ENCODE measurements at places on chromosomes 7 and 10. TPM values are rescaled to one million over a fixed set of nuclear protein-coding genes. Genes with fewer than 3 reads are reported as not detected.

DNA sequence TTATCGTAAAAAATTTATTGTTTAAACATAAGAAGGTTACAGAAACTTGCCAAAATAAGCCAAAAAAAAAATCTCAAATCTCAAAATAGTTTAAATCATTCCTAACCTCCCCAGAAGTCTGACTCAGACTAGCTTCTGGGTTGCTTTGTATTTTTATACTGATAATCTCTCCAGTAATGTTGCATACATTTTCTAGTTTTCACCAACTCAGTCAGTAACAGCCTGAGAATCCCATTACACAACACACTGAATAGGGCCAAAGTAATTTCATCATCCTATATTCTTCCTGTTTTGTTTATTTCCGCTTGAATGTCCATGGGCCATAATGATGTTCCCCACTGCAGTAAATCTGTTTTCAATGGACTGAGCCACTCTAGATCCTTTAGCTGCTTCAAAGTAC lies 478.5 kb downstream of the GPAM start:
- DNase-seq = no peak

- DNase-seq = no peak
These were observed 26.2 kb upstream of the CTBP2 start for GRCh38 chr10:125186431-125187170.

Gene IL2RA
- total RNA-seq = 0.32 TPM

- DNase-seq = no peak
These were observed 42.2 kb upstream of the MAGI2 start for GRCh38 chr7:79495544-79496272.

Gene NANOS1
- total RNA-seq = 4.3 TPM

DNA sequence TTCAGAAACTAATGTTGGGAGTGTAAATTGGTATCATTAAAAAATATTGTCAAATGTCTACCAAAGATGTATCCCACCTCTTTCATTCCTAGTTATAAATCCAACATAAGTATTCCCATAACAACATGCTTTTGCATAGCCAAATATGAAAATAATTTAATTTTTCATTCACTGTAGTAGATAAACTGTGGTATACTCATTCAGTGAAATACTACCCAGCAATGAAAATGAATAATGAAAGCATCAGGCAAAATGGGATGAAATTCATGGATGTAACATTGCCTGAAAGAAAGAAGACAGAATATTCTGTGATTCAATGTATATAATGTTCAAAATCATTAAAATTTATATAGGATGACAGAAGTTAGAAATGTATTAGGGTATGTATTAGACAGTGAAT lies 629.0 kb upstream of the MBL2 start:
- no peak for DNase-seq

GRCh38 chr7:50682079-50682478 lies 100.6 kb downstream of the GRB10 start:
- DNase-seq = no peak

DNA sequence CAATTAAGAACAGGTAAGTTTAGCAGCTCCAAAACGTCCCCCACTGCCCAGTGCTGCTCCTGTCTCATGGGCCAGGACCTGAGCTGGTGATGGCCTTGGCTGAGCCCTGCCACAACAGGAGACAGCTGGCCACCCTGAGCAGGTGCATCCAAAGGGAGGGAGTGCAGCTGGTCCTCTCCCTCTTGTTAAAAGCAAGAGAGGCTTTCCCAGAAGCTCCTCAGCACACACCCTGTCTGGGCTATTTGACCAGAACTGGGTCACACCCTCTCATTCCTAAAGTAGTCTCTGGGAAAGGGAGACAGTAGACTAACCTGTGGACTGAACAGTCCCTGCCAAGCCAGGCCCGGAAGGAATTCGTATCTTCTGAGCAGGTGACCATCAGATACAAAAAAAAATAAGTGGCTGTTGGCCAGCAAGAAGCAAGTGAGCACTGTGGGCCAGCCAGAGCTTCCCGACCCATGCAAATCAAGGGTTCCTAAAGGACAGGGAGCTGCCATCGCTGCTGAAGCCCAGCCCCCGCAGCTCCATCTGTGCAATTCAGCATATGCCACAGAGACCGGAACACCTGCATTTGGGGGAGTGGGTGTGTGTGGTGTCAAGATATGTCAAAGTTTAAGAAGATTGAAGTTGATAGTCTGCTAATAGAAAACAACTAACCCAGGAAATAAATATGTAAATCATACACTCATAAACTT lies 2.1 kb upstream of the TMEM72 start:
- DNase-seq = no peak

DNA sequence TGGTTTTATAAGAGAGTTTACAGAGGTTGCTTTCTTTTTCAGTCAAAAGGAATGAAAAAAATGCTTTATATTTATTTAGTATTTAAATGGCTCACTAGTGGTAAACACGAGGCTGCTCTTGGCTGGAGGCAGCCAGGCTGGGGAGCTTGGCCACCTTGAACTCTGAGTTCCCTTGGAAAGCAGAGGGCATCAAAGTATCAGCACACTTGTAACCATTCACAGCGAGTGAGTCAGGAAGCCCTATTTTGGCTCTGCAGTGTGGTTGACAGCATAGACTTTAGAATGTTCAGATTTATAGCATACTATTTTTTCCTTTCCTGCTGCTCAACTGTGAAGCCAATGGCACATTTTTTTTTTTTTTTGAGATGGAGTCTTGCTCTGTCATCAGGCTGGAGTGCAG lies 51.6 kb downstream of the CYCS start:
- DNase-seq = no peak

Gene IL15RA
- 5.9 TPM for total RNA-seq

- no peak for DNase-seq
These were observed 1.9 kb upstream of the AEBP1 start for GRCh38 chr7:44101966-44102845.

GRCh38 chr7:27160145-27160545 lies 3.7 kb upstream of the HOXA7 start:
- DNase-seq = no peak

Gene DNAH11
- total RNA-seq = 0.59 TPM

DNA sequence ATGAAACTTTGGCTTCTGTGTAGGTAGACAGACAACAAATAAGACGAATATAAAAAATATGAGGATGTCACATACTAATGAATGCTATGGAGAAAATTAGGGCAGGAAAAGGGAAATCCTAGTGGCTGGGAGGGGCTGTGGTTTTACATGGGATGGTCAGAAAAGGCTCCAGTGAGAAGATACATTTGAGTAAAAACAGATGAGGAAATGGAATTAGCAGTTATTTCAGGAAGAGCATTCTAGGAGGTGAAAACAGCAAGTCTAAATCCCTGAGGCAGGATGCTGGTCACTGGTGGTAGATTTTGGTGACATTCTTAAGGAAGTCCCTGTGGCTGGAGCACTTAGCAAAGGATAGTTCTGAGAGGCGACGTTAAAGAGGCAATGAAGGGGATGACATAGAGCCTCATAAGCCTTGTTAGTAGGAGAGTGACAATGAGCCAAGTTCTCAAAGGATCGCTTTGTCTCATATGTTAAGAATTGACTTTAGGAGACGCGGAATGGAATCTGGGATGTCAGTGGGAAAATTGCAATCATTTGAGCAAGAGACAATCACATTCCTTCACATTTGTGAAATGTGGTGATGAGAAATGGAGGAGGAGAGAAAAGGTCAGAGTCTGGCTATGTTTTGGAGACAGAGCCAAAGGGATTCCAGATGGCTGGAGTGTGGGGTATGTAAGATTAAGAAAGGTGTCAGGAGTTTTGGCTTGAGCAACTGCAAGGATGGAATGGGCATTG lies 384.7 kb upstream of the FZD8 start:
- no peak for DNase-seq

DNA sequence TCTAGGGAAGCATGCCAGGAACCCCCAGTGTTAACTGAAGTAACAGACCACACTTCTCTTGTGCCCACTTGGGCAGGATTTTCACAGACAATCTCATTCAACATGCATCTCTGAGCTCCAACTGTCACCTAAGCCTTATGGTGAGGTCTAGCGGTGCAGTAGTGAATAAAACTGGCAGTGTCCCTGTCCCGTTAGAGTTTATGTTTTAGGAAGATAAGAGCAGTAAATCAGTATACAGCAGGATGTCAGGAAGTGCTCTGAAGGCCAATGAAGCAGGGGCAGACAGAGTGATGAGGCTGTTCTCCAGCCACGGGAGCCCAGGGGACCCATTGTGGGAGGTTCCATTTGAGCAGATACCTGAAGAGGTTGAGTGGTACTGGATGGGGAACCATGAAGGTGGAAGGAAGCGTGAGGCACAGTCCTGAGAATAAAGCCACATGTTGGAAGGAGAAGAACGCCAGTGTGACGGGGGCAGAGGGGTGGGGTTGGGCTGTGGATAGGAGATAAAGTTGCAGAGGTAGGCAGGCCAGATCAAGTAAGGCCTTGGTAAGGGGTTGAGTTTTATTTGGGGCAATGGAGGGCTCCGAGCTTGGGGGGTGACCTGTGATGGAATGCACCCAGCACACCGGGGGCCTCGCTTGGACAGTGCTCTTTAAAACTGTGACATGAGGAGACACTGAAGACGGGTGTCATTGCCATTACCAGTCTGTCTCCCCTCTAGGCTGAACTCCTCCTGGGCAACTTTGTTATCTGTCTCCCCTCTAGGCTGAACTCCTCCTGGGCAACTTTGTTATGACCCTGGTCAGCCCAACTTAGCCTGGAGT lies 6.6 kb downstream of the GDF10 start:
- no peak for DNase-seq

DNA sequence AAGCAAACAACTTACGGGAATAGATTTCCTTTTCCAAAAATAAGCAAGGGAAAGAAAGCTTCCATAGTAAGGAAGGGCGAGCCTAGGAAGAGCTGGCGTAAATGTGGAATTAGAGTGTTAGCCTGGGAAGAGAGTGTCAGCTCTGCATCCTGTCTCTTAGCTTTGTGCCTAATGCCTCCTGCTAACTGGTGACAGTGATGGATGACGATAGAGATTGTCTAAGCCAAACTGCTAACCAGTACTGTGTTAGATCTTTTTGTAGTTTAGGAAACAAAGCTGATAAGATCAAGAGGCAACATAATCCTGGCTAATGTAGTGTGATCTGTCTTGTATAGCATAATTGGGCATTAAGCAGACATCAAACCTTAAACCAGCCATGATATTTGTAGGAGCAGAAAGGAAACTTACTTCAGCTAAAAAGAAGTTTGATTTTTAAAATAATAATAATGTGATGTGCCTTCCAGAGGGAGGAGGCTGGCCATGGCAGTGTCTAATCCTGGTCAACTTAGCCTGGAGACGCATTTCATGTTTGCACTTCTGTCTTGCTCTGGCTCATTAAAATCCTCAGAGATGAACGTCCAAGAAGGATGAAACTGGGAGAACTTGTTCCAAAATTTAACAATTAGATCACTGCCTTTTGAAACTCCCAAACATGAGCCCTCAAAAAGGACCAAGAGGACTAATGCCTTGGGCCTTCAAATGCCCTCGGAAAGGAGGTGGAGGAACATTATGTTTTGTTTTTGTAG lies 85.1 kb downstream of the FAM204A start:
- no peak for DNase-seq

Gene FKBP9
- total RNA-seq = 118 TPM

DNA sequence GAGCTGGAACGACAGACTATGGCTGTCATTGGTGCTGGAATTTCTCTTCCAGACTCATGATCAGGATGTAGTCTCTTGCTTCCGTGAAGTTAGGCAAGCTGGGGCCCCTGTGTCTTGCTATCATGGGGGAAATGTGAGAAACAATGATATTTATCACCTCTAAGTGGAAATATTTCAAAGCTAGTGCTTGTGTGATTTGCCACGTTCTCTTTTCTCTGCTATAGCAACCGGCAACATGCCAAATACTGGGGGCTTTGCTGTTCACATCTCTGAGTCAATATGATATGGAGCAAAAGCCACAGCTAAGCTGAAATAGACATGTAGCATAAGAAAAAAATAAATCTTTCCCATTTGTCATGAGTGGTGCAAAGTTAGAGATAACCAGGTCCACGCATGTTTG lies 668.2 kb upstream of the IGFBP3 start:
- no peak for DNase-seq

- no peak for DNase-seq
These were observed 97.5 kb downstream of the PFKFB3 start for GRCh38 chr10:6300106-6300783.

Gene ABCA13
- total RNA-seq = 0.04 TPM

- no peak for DNase-seq
These were observed 57.1 kb downstream of the LRRTM3 start for GRCh38 chr10:66982792-66983474.

DNA sequence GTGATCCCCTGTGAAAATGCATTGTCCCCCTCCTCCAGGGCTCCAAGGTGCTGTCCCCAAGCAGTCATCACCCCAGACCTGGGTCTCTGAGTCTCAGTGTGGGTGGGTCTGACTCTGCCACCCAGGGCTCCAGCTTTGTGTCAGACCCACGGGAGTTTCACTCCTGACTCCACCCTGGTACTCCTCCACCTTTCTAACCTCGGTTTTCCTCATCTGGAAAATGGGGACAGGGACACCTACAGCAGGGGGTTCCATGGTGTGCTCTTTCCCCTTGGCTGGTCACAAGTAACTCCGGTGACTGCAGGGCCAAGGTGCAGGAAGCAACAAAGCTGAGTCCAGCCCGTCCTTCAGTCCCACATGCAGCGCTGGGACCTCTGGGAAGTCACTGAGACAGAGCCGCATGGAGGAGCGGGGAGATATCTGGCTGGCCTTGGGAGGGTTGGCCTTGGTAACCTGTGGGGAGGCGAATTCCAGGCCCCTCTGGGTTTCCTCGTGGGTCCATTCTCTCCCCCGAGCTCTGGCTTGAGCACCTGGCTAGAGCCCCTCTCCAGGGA lies 41.8 kb upstream of the RABGEF1 start:
- no peak for DNase-seq

- DNase-seq = no peak
These were observed 35.6 kb downstream of the ACTA2 start for GRCh38 chr10:88916986-88917385.

Gene SPDYE2
- not detected for total RNA-seq

- DNase-seq = no peak
These were observed 145.1 kb upstream of the NOBOX start for GRCh38 chr7:144548556-144548955.

GRCh38 chr10:98485959-98486358 lies 39.2 kb upstream of the HPS1 start:
- no peak for DNase-seq

Gene INTS15
- 14.3 TPM for total RNA-seq

Gene UNCX
- not detected for total RNA-seq

GRCh38 chr7:92622685-92623084 lies 32.5 kb upstream of the FAM133B start:
- DNase-seq = no peak

Gene EPHA1
- total RNA-seq = not detected

DNA sequence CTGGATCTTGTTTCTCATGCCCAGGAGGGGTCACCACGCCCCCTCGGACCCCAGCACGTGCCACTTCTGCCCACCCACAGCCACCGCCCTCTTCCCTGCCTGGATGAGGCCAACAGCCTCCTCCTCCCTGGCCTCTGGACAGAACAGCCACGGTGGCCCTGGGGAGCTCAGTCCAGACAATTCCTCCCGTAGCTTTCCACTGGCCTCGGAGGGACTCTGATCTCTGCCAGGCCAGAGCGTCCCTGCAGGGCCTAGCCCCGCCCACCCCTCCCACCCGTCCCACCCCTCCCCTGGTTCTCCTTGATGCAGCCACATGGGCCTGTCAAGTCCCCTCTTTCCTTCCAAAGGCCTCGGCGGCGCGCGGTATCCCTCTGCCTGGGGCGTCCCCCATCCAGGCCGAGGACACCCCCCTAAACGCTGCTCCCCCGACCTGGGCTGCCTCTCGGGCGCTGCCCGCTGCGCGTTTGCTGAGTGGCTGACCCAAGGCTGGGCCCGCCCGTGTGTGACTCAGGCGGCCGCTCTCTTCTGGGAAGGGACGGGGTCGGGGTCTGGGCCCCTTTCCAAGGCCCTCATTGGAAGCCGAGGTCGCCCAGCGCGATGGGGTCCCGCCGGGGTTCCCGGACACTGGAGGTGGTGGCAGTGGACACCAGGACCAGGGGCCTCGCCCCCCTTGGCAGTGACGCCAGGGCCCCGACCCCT lies 557 bp downstream of the TMEM120A start:
- DNase-seq = peak; percentile 79

All from heart right ventricle (tissue), 16 donors.